ENCODE measurements at places on chromosomes 2 and 18.

DNA sequence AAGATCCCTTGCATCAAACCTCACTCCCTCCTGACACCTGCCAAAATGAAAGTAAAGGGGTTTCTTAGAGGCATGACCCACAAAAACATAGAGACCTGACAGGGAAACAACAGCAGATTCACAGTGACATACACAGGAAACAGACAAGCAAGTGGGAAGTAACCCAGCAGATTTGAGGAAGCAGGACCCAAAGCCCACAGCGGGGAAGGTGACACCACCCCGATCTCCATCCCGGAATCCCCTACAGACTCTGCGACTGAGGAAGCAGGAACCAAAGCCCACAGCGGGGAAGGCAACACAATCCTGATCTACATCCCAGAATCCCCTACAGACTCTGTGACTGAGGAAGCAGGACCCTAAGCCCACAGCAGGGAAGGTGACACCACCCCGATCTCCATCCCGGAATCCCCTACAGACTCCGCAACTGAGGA is 21.6 kb downstream of the CIB4 start:
- no peak for DNase-seq

GRCh38 chr2:204665207-204665606 is 119.9 kb downstream of the PARD3B start:
- no peak for DNase-seq

GRCh38 chr2:24743924-24744323 is 49.3 kb downstream of the PTRHD1 start:
- DNase-seq = no peak

- no peak for DNase-seq
Observed at GRCh38 chr2:64211276-64211921, 67.2 kb upstream of the PELI1 start.

DNA sequence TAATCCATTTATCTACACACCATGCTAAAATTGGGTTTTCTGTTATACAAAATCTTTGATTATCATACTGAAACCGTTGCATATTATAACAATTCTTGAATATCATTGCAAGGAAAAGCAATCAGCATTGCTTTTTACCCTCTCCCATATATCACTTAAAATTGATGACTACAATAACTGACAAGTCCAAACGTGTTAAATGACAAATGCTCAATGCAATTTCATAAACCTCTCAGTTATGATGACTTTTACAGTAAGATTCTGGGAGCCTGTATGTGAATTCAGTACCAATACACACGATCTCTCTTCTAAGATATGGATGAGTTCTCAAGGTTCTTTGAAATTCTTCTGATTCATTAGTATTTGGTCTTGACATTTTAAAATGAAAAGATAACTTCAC is 368.5 kb upstream of the TRIB2 start:
- DNase-seq = no peak

DNA sequence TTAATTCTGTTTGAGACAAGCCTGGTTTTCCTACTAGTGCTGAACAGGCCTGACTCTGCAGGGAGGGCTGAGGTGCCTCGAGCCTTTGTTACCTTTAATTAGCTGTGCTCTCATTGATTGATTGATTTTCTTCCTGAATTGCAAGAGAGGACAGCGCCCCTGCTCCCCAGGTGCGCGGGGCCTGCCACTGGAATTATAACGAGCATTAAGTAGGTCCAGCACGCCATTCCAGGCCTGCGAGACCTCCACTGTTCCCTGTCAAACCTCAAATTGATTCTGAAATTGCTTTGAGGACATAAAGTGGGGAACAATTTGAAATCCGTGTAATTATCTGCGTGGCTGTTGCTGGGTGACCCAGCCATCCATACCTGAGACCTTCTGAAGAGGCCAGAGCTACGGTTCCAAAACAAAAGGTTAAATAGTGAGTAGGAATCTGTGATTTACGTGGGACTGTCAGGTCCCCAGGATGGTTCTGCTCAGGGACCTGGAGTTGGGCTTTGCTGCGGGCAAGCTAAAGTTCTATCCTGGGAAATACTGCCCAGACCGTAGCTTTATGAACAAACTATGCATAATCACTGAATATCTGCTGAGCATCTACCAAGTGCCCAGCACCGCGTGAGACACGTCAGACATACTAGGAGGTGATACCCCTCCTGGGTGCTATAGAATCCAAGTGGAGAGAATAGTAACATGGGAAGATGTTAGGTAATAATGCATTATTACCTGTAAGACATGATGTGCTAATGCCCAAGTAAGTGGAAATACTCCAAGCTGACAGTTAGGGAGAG is 104.1 kb downstream of the ZBTB7C start:
- peak; percentile 71 for DNase-seq

DNA sequence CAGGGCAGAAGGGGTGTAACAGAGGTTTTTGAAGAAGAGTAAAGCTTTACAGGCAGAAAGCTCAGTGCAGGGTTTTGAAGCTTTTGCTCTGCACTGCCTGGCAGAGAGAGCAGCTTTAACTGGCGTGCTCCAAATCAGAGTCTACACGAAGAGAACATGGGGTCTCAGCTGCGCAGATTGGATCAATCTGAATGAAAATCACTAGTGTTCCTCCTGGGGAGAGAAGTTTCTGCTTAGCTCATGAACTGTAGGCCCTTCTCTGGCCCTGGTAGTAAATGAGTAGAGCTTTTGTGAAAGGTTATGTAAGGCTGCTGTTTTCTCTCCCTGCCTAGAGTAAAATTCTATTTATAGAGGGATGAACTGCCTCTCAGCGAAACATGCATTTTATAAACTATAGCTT is 13.6 kb downstream of the DCC start:
- DNase-seq = no peak

DNA sequence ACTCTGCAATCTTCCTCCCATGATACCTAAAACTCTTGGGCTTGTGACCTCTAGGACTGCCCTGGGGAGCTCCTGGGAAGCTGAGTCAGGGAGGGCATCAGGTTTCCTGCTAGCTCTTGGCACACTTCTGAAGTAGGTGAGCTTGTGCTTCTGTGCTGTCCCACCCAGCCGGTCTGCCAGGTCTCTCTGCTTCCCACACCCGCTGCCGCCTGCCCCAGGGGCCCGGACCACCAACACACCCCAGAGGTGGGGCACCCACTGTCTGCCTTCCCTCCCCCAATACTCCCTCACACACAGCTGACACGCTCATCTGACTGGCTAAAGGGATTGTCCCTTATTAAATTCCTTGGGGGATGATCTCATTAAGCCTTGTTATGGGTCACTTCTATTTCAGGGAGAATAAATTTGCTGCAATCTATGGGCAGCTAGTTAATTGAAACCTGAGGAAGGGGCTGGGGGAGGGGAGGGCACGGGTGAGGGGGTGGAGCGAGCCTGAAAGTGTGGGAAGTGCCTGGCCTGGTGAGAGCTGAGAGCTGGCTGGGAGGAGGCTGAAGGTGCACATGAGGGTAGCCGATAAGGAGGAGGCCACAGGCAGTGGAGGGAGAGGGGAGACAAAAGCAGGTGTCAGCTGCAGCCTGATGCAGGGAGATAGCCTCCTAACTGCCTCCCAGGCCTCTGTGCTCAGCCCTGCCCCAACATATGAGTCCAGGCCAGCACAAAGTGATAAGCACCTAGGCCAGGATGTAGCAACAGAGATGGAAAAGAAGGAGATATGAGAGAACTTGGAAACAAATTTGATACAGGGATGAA is 48.8 kb downstream of the HAUS1 start:
- no peak for DNase-seq

DNA sequence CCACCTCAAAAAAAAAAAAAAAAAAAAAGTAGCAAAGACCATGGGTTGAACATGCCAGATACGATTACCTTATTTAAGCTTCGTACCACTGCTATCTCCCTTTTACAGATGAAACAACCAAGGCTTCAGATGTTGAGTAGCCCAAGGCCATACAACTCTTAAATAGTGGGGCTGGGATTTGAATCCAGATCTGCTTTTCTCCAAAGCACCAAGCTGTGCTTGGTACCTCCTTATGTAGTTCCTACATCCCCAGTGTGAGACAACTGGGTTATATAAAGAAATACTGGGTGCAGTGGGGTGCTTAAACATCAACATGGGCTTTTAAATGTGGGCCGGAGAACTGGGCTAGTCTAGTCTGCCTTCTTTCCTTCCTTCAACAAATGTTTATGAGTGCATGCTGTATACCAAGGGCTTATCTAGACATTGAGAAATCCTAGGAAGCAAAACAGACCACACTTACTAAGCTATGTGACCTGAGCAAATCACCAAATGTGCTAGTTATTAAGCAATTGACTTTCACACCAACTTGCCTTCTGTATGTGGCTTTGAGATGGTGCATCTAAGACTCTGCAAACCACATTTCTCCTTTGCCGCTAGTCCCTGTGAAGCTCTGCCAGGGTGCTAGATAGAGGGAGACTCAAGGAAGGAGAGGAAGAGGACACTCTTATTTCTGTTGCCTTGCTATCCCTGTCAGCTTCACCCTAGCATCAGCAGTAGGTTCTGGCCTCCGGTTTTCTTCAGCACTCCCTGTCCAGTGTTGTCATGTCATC is 206.8 kb upstream of the FBXO11 start:
- no peak for DNase-seq

- no peak for DNase-seq
Observed at GRCh38 chr2:68717305-68717661, 17.3 kb upstream of the ARHGAP25 start.

GRCh38 chr2:233033672-233034071 is 1.2 kb downstream of the NEU2 start:
- DNase-seq = no peak

- DNase-seq = no peak
Observed at GRCh38 chr2:10331027-10331701, 28.5 kb downstream of the HPCAL1 start.

- DNase-seq = no peak
Observed at GRCh38 chr2:22998359-22998758, 386.6 kb upstream of the KLHL29 start.

GRCh38 chr2:216754336-216754735 is 59.0 kb upstream of the IGFBP5 start:
- no peak for DNase-seq

- DNase-seq = no peak
Observed at GRCh38 chr2:206084870-206085741, 868 bp downstream of the INO80D start.

DNA sequence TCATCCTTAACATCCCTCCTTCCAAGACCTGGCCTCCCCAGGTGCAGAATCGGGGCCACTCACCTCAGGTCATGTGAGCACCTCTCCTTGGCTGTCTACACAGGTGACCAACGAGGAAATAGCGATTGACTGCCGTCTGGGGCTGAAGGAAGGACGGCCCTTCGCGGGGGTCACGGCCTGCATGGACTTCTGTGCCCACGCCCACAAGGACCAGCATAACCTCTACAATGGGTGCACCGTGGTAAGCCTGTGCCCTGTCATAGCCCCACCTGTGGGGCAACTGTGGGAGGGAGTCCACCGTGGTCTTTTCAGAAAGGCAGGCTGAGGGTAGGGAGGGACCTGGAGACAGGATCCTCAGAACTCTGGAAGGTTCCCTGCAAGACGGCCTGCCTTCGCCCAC is 54.3 kb downstream of the BOLA3 start:
- no peak for DNase-seq

GRCh38 chr2:85437488-85438200 is 19.1 kb downstream of the SH2D6 start:
- DNase-seq = no peak
